ENCODE measurements at places on chromosomes 7 and 10. TPM values are rescaled to one million over a fixed set of nuclear protein-coding genes. Genes with fewer than 3 reads are reported as not detected.

Gene GDF2
- not detected for total RNA-seq

Gene STK31
- not detected for total RNA-seq

Gene TAS2R5
- 0.75 TPM for total RNA-seq

Gene PCDH15
- total RNA-seq = not detected

Data from activated CD4-positive, alpha-beta T cell treated with anti-CD3 and anti-CD28 coated beads for 36 hours (primary cell).